ENCODE measurements at places on chromosomes 1 and 21.

- no peak for DNase-seq
Observed at GRCh38 chr1:115425442-115425841, 87.4 kb upstream of the NGF start.

- no peak for DNase-seq
Observed at GRCh38 chr1:3646596-3646995, 3.3 kb downstream of the WRAP73 start.

DNA sequence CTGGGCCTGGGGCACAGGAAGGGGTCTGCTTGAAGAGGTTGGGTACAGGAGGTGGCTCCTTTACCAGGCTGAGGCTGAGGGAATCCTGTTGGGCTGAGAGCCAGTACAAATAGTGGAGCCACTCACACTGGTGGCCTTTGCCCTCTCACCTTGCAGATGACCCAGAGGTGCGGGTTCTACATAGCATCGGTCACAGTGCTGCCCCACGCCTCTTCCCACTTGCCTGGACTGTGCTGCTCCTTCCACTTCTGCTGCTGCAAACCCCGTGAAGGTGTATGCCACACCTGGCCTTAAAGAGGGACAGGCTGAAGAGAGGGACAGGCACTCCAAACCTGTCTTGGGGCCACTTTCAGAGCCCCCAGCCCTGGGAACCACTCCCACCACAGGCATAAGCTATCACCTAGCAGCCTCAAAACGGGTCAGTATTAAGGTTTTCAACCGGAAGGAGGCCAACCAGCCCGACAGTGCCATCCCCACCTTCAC, 1.8 kb upstream of the SLC50A1 start:
- no peak for DNase-seq

DNA sequence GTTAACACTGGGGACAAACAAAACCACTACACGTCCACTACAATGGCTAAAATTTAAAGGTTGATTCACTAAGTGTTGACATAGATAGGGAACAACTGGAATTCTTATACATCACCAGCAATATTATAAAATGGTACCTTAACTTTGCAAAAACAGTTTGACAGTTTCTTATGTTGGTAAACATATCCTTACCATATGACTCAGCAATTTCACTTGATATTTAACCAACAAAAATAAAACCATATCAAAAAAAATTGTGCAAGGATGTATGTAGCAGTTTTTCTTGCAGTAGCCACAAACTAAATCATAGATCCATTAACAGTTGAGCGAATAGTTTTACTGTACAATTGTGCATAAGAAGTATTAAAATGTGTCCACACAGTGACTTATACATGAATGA, 5.3 kb upstream of the HSPA13 start:
- DNase-seq = no peak

GRCh38 chr1:70355920-70356319, 1.4 kb upstream of the ANKRD13C start:
- no peak for DNase-seq

GRCh38 chr1:66437136-66437401, 96.9 kb upstream of the SGIP1 start:
- no peak for DNase-seq

- DNase-seq = no peak
Observed at GRCh38 chr1:29749024-29749945, 513.0 kb downstream of the PTPRU start.

DNA sequence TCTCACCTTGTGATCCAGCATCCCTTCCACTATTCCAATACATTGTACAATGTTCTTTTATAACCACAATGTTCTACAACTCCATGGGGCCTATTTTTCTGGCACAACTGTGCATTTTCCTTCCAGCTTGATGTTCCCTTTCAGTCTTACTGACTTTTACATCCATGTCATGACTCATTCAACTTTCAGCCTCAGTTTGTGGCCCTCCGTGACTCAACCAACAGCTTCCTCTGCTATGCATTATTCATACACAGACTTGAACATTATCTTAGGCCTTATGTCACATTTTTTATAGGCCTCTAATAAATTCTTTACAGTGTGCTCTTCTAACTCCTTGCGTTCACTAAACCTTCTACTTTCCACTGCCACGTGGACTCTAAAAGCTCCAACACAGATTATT, 119.4 kb upstream of the PRMT6 start:
- DNase-seq = no peak

GRCh38 chr1:173097001-173097400, 46.3 kb upstream of the TNFSF18 start:
- DNase-seq = no peak

GRCh38 chr1:3989465-3989864, 89.4 kb upstream of the C1orf174 start:
- no peak for DNase-seq

GRCh38 chr1:226365831-226366231, 42.1 kb downstream of the PARP1 start:
- no peak for DNase-seq

Measured in CD4-positive, alpha-beta T cell treated with Interleukin-4 for 4 hours (primary cell).